ENCODE measurements at places on chromosomes 4 and X.

GRCh38 chr4:167906851-167907250, 185.5 kb upstream of the ANXA10 start:
- no peak for DNase-seq

GRCh38 chr4:98260047-98260578, 1.1 kb upstream of the RAP1GDS1 start:
- DNase-seq, result no peak

DNA sequence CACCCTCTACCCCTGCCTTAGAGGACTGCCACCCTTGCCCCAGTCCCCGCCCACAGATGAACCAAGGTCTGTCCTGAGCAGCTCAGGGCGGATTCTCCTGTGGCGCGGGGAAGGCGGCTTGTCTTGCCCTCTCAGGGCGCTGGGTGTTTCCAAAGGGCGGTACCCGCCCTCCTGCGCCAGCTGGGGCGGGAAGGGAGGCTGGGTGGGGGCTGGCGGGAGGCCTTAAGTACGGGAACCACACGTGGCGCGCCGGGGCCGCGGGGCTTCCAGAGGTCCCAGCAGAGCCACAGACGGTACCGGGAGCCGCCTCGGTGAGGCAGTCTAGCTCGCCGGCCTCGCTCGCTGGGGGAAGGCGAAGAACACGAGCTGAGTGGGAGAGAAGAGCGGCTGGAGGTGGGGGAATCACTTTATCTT, 361.1 kb downstream of the MID1IP1 start:
- peak; percentile 56 for DNase-seq

GRCh38 chr4:165088366-165088765, 24.3 kb downstream of the TMEM192 start:
- DNase-seq, result no peak

DNA sequence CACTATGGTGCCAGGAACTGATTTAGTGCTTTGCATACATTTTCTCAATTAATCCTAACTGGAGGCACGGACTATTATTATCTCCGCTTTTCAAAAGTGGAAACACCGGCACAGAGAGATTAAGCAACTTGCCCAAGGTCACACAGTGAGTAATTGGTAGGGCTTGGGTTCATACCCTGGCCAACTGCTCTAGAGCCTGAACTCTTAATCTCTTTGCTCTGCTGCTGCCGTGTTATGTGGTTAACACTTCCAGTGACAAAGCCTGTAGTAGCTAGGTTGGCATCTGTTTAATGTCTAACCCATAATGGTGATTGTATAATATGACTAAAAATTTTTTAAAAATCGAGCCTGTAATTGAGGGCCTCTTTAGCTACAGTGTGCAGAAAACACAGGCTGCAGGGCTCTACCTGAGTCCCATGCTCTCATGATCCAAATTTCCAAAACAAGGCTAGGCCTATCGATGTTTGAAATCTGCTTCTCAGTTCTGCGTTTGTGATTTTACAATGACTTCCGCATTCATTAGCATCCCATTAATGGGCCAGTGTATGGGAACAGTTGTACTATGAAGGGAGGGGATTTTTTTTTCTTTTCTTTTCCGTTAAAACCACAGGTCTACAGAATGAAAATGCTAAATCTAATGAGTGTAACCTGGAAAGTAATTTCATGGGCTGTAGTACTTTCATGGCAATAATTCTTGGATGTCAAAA, 219.3 kb upstream of the JADE1 start:
- no peak for DNase-seq

DNA sequence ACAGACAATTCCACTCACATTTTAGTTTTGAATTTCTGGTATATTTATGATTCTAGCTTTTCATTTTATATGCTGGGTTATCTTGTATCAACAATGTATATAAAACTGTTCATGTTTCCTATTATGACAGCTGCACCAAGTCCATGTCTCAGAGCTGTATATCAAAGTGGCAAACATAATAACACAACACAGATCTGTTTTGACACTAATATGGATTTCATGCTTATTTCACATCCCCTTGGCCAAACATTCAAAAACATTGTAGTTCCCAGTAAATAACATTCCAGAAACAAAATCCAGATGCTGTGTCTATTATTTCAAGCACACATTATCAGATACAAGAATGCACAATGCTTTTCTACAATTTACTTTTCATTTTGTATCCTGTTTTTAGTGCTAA, 380.6 kb upstream of the MAGEB2 start:
- DNase-seq, result no peak

DNA sequence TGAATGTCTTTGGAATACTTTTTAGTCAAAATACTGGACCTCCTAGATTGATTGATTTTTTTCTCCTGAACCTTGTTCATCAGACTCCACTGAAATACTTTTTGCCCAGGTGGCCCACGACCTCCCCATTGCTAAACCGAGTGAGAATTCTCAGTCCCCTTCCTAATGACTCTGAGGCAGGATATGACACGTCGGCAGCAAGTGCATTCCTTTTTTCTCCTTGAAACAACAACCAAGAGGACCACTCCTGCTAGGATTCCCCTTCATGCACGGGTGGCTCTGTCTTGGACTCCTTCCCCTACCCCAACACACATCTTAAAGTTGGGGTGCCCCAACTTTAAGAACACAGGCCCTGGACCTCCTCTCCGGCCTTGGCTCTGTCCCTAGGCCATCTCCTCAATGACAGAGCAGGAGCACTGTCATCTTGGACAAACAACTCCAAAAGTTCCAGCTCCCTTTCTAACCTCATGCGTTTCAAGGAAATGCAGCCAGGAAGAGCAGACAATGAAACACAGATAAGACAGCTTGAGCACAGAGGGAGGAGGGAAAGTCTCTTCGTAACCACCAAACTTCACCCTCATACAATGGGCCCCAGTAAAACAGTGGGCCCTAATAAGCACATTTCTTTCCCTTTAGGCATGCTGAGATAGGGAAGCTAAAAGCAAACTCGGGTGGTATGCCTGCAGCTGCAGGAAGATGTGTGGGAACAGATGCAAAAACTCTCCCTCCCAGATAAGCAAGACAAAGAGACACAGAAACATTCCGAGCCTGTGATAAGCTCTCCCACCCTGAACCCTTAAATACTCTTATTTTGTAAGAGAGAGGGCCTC, 33.9 kb downstream of the ZBTB49 start:
- DNase-seq, result no peak

DNA sequence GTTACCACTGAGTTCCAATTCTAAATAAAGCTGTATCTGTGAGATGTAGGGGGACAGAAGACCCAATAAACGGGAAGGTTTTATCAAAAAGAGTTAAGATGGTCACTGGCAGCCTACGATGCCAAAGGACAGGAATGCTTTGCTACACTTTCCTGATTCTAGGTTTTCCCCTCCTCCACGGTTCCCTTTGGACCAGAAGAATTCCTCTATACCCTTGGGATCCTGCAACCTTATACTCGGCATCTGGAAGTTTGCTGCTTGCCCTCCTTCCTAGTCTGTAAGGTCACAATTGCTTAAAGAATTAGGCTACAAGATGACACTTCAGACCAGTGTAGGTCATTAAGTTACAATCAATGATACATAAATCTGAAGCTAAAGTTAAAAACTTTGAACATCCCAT, 64.3 kb downstream of the SCML2 start:
- no peak for DNase-seq

GRCh38 chr4:75180790-75181776, 248.2 kb downstream of the PARM1 start:
- DNase-seq, result no peak

DNA sequence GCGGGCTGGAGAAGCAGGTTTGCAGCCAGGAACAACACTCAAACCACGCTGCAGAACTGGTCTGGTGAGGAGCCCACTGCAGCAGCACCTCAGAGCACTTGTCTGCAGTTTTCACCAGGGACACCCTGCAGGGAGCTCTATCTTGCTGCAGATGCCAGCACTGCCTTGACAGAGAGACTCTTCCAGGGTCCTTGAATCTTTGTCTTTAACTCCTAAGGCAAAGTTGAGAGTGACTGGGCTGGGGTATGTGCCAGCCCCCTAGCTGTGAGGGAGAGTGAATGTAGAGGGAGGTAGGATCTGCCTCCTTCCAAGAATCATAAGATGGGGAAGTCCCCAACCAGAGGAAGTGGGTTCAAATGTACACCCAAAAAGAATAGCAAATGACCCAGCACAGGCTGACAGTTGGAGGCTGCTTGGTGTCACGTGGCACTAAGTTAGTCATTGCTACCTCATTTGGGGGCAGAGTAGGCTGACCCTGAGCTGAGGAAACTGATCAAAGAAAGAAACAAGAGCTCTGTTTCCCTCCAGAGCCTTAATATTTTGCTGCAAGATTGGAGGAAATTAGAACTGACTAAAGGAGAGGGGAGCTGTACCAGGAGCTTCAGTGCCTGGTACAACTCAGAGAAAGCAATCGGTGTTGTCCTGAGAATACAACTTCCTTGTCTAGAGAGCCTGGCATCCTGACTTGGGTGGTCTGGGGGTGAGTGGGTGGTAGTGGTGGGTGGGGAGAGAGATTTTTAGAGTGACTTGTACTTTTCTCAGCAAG, 28.2 kb upstream of the HUWE1 start:
- peak; percentile 51 for DNase-seq

GRCh38 chr4:18767921-18768320, 746.4 kb upstream of the LCORL start:
- DNase-seq, result no peak

DNA sequence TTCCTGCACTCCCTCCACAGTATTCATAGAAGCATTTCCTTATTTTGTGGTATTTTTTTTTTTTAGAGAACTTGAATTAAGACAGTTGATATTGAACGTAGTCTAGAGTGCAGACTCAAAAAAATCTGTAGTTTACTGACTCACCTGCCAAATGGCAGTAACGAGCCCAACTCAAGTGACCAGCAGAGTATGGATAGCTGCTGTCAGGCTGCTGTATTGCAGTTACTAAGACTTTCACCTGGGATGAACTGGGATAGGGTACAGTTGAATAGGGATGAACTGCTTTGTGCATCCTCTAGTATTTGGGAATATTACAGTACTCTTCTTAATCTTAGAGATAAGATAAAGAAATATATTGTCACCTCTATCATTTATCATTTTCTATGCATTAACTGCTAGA, 7.0 kb upstream of the SLC7A11 start:
- no peak for DNase-seq

DNA sequence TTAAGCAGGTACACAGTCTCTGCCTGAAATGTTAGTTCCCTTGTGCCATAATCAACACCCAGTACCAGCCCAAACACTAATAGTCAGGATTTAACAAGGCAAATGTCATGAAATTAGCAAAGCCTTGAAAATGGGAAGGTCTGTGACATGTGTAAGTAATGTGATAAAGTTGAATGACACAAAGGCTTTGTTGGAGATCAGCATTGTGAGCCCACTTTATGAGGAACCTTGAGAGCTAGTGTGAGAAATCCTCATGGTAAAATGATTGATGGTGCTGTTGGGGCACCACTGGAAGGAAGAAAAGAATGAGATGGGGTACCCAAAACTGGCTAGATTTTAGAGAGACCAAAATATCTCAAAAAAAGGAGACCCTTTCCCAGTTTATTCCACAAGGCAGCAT, 3.3 kb upstream of the LIN54 start:
- no peak for DNase-seq

DNA sequence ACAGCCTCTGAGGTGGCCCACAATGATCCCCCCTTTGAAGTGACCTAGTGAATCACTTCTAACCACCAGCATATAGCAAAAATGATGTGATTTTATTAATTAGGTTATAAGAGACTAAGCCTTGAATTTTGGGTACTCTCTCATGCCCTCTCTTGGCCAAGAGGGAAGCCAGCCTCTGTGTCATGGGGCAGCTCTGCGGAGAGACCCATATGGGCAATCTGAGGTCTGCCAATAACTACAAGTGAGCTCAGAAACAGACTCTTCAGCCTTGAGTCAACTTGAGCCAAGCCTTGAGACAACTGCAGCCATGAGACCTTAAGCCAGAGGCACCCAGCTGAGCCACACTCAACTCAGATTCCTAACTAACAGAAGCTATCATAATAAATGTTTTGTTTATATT, 45.7 kb downstream of the MANBA start:
- no peak for DNase-seq

- no peak for DNase-seq
Measured at GRCh38 chr4:140652601-140653000, 83.8 kb upstream of the UCP1 start.

GRCh38 chr4:3083732-3084131, 9.3 kb downstream of the HTT start:
- DNase-seq, result no peak

DNA sequence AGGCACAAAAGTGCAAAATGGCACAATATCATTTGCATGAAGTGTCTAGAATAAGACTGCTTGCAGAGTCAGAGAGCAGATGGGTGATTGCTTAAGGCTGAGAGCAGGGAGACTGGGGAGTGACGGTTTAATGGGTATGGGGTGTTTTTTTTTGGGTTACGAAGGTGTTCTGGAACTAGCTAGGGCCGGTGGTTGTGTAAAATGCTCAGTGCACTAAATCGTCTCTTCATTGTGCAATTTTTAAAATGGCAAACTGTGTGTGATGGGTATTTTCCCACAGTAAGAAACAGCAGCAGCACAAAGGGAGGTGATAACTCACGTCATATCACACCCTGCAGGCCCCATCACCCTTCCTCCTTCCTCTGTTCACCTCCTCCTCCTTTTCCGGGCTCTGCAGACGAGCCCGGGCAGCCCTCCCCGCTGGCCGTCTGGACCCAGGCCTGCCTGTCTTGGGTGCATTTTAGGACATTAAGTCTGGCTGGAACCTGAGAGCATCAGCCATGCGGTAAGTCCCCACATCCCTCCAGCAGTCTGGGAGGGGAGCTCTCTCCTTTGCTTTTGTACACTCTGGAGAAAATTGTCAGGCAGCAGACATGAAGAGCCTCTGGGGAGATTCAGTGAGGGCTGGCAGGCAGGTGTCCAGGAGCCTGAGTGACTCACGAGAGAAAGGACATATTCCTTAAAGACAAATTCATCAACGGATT, 42.7 kb downstream of the ASMT start:
- peak; percentile 28 for DNase-seq

- DNase-seq, result no peak
Measured at GRCh38 chr4:62439051-62439450, 1238.9 kb downstream of the ADGRL3 start.

- DNase-seq, result no peak
Measured at GRCh38 chr4:98539299-98539698, 119.1 kb downstream of the TSPAN5 start.

DNA sequence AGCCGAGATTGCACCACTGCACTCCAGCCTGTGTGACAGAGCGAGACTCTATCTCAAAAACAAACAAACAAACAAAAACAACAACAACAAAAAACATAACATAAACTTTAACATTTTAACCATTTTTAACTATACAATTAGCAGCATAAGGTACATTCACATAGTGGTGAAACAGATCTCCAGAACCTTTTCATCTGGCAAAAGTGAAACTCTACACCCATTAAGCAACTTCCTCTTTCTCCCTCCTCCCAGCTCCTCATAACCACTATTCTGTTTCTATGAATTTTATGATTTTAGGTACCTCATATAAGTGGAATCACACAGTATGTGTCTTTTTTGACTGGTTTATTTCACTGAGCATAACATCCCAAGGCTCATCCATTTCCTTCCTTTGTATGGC, 103.6 kb downstream of the FAM13A start:
- DNase-seq, result no peak
